Chondrocyte (in vitro differentiated cells): ENCODE measurements at places on chromosomes 12 and 14.

DNA sequence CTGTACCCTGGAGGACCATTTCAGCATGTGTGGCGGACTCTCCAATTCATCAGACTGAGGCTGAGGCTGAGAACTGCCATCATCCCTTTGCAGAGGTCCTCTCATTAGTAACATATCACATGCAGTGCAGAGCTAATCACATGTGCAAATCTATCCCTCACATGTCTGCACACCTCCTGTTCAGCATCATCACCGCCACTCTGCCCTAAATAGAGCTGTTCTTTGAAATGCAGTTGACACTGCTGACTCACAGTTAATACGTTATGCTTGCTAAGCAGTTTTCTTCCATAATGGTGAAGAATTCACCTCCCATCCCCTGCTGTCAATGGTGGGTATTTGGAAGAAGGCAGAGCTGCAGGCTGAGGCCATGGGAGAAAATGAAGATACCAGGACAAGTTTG lies 85.0 kb upstream of the ANO2 start:
- no peak for DNase-seq

DNA sequence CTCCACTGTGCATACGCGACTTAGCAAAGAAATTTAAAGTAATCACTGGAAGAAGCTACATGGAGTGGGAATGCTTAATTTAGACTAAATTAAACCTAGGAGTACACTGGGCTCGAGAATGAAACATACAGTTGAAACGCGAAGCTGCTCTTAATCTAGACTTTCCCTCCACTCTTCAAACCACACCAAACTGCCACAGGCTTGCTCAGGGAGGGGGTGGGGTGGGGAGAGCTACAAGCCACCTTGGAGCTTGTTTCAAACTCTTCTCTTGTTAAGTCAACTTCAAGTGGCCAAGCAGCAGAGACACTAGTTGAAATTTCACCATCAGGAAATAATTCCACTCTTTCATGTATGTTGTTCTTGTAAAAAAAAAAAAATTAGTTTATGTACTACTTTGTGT lies 69.9 kb downstream of the SLC38A1 start:
- no peak for DNase-seq

- DNase-seq = no peak
These were observed 164.7 kb downstream of the SSPN start for GRCh38 chr12:26360062-26360461.

DNA sequence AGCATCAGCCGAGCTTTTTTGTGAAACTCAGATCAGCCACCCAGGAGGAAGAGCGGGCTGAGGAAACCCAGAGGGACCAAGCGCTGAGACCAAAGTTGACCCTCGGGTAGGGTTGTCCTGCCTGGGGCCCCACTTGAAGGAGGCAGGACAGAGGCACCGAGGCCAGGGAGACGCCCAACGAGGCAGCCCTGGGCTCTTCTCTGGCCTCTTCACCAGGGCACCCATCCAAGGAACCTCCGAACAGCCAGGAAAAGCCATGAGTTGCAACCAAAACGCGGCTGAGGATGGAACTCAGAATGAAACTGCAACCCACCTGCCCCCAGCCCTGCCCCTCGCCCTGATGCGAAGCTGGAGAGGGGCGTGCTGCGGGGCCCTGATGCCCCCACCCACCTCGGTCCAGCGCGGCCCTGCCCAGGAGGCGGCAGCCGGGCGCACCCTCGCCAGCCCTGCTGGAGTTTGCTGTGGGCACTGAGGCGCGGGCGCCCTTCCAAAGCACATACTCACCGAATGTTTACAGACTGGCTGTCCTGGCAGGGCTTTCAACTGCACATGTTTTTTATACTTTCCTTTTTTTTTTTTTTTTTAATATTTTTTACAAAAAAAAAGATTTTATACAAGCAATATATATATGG lies 41.9 kb downstream of the JDP2 start:
- no peak for DNase-seq

DNA sequence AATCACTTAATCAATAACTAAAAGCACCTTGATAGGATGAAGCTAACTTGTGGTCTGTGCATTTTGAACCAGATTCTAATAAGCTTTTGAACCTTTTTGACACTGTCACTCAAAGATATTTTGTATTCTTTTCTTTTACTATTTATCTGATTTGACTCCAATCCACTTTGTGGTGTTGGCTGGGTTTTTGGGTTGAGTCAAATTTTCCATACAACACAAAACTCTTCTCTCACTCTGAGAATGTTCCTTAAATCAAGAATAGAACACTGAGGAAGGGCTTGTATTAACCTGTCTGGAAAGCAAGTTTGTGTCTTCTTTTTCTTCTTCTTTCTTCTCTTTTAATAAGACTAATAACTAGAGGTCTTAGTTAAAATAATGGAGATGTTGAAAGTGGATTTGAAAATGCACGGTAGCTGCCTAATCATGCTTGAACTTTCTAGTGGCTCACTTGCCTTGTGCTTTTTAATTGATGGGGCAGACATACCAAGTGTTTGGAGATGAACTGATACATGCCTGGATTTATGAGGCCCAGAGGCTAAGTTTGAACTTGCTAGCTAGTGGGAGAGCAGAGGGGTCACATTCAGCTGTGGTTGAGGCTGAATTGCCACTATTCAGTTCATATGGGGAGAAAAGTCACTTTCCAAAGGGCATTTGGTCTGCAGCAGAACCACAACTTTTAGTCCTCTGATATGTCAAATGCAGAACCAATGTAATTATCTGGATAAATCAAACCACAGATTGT lies 93.5 kb upstream of the PTHLH start:
- DNase-seq = no peak

DNA sequence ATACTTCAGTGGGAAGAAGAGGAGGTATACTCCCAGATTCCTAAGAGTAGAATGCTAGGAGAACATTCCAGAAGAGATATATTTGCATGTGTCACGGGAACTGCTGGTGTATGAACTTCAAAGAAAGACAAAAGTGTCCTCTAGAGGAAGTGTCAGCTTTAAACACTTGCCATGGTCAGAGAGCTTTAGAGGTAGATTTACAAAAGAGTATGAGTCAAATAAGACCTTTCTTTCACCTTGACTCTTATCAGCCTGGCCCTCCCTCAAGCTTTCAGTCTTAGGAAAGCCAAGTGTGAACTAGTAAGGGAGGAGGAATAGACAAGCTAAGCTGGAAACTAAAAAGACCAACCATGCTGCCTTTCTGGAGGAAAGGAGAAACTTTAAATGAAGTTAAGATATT lies 34.7 kb downstream of the COX8C start:
- DNase-seq = no peak

GRCh38 chr12:11652351-11653040 lies 3.0 kb downstream of the ETV6 start:
- DNase-seq = no peak

DNA sequence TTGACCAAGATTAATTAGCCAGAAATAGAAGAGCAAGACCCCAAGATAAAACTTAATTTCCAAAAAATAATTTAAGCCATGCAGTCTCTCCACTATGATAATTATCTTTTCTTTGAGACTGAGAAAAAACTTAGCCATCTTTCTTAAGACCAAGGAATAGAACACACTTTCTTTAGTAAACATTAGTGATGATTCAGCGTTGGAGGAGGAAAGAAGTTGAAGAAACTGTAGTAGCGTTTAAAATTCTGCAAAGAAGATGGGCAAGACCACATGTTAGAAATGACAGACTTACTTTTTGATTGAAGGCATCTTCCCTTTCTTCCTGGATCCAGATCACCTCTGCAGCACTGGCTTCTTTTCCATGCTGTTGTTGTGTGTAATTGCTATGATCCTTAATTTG lies 124.8 kb upstream of the RASSF8 start:
- DNase-seq = no peak

DNA sequence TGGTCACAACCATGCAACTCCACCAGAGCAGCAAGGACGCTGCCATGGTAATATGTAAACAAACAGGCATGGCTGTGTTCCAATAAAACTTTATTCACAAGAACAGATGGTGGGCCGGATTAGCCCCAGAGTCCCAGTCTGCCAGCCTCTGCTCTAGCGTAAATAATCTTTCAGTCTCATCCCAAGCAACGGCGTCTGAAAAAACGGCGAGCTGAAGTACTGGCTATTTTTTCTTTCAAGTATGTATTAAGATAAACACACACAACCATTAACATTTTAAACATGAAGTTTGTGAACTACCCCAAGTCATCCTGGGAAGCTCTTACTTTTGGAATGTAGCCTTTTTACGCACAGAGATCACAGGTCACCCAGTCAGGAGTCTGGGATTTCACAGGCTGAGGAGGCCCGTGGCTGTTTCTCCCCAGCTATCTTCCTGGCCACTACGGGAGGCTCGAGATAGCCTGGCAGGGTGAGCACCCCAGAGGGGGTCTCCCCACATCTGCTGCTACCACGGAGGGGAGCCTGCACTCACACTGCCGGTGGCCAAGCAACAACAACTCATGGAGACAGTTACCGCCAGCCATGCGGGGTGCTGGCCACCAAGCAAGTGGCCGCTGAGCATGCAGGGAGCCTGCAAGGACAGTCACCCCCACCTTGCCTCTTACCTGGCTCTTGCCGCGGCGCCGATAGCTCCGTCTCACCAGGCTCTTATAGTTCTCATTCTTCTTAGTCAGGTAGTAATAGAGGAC lies 124.6 kb downstream of the RFLNA start:
- DNase-seq = no peak

- no peak for DNase-seq
These were observed 47.6 kb upstream of the ZFP36L1 start for GRCh38 chr14:68840454-68840853.

- no peak for DNase-seq
These were observed 267.6 kb upstream of the OR4E1 start for GRCh38 chr14:21940887-21941856.

- no peak for DNase-seq
These were observed 1.7 kb upstream of the APPL2 start for GRCh38 chr12:105237666-105238065.

- no peak for DNase-seq
These were observed 215.1 kb downstream of the LRRK2 start for GRCh38 chr12:40439771-40440492.
